ENCODE measurements at places on chromosomes 2 and 18.
A peak's percentile ranks its signal among the peaks of the same experiment; 100 is the strongest.

DNA sequence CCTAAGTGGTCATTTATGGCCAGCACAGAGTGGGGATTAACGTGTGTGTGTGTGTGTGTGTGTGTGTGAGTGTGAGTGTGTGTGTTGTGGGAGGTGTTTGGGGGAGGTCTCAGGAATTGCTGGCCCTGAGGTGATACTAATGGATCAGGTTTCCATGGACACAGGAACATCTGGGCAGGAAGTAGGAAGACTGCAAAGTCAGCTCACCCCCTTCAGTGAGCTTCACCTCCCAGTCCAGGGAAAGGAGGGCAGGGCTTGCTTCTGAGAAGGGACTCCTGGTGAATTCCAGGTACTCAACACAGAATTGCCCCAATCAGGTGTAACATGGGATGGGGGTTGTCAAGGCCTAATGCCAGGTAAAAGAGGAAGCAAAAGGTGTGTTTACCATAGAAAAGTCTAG is 30.3 kb upstream of the IL1R1 start:
- DNase-seq, result no peak

DNA sequence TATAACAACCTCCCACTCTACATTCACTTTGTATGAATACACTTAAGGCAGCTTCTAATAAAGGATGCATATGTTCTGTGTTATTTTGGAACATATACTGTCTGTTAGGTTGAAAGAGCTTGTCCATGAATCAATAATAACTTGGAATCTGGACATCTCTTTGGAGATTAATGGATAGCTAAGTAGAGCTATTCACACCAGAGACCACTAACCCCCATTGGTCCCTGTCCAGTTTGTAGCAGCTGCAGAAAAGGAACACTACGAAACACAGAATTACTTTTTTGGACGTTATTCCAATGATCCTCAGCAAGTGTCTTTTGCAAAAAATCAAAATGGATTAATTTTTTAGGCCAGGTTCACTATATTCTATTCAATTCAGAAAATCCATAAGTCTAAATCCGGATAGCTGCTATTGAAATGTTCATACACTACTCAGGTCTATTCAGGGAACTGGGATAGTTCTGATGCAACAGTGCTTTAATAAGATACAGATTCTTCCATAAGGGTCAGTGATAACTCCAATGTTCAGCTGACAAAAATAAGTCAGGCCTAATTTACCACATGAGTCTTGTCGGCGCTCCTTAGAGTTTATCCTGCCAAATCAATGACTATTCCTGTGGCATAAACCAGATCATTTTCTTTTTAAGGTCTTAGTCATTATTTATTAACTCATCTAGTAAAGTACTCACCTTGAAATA is 44.2 kb downstream of the NRXN1 start:
- DNase-seq, result no peak

DNA sequence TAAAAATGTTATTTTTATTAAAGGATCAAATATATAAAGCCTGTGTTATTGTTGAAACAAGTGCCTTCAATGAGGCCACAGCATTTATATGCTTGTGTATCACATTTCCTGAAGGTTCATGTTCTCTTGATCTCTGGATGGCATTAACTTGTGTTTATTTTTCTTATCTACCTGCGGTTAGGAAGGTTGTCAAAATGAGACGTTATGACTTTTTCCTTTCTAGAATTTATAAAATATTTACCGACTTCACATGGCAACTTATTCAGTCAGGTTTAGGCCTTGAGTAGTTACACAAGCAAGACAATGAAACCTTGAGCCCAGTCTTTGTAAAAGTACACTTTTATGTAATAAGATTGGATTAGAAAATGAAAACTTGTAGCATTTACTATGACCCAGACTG is 196.4 kb upstream of the ACVR2A start:
- DNase-seq, result no peak

DNA sequence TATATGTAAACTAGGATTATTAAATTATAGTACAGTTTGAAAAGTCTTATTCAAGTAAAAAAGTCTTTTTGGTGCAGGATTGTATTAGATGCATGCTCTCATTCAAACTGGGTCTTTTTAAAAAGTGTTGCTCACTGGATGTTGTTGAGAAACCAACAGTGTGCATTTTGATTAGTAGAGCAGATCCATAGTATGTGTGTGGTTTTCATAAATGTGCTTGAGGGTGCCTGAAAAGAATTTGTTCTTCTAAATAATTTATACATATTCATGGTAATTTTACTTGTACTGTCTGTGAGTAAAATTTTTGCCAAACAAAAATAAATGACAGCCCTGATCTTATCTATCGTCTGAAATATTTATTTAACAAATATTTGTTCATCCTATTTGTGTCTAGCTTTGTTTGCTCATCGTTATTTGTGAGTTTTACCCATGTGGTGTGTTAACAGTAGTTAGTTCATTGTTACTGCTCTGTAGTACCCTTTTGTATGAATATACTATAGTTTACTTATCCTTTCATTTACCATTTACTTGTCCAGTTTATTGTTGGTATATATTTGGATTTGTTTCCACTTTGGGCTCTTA is 50.4 kb downstream of the PTPN4 start:
- no peak for DNase-seq

DNA sequence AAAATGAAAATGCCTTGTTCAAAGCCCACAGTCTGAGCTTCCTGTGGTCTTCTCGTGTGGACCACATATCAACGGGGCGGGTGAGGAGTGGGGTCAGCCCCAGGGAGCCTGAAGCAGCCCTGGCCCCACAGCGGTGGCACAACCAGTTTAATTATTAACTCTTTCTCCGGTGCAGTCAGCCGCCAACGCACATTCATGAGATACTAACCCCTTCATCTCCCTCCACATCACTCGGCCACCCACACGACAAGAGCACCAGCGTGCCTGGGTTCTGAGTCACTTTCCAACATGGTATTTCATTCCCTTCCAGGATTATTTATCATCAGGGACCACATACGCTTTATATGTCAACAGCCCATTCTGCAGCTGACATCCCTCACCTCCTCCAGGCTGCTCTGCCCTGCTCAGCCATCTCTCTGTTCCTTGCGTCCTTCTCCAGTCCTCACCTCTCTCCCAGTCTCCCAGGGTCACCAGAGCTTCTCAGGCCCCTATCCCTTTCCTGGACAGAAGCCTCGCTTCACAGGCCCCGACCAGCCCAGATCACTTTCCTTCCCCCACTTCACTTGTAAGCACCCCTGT is 48.0 kb upstream of the ID2 start:
- no peak for DNase-seq

- no peak for DNase-seq
Measured at GRCh38 chr2:24515335-24515734, 24.3 kb downstream of the NCOA1 start.

- peak; percentile 13 for DNase-seq
Measured at GRCh38 chr18:44876024-44876423, 195.3 kb downstream of the SETBP1 start.

DNA sequence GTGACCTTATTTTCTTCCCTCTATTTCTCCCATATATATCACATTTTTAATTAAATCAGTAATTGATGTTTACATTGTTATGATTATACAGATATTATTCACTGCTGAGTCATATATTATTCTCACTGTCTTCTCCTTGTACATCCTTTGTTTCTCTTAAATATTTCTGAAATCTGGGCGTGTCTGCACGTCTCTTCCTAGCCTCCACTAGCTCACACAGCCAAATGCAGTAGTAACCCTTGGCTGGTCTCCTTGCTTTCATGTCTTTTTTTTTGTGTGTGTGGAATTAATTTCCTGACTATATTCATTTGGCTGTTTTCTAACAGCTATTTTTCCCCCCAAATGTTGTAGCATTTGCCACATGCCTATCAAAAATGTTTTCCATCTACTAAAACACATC is 15.8 kb downstream of the CCNYL1 start:
- DNase-seq, result no peak

GRCh38 chr2:202690321-202690900 is 55.6 kb downstream of the FAM117B start:
- no peak for DNase-seq

GRCh38 chr2:174442546-174443510 is 44.0 kb downstream of the GPR155 start:
- no peak for DNase-seq

- DNase-seq, result no peak
Measured at GRCh38 chr2:60215386-60215901, 338.0 kb downstream of the BCL11A start.

- DNase-seq, result no peak
Measured at GRCh38 chr2:102142829-102143449, 393 bp downstream of the IL1R1 start.

DNA sequence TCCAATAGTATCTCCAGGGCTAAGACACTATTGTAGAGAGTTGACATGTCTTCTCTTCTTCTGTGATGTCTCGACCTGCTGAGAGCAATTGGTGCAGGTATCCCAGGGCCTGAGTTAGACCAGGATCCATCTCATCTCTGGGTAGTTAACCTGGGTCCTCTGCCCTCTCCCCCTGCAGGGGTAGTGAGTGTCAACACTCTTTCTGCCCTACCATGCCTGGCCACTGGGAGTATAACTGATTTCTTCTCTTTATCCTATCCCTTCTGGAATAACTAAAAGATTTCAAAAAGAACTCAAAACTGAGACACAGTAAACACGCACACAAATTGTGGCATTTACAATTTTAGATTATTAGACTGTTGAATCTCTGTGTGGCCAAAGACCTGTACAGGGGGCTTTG is 20.8 kb upstream of the SIX3 start:
- no peak for DNase-seq

- DNase-seq, result no peak
Measured at GRCh38 chr2:162369551-162369950, 25.6 kb downstream of the GCA start.

GRCh38 chr18:76443519-76444445 is 51.3 kb downstream of the ZNF516 start:
- no peak for DNase-seq

GRCh38 chr18:44938720-44939665 is 258.3 kb downstream of the SETBP1 start:
- no peak for DNase-seq

DNA sequence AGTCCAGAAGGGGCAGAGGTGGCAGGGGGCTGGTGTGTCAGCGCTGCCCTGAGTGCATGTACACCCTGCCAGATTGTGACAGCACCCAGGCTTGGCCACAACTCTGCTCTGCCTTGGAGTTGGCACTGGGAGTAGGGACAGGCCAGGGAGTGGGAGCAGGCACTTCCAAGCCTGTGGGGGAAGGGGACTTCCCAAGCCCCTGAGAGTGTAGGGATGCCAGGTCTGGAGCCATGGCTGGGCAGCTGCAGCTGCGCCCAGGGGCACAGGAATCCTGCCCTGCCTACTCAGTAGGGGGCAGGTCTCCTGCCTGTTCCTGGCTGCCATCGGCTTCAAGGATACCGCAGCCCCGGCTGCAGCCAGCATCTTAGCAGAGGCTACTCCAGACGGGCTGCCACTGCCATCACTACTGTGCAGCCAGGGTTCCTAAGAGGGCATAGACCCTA is 109.4 kb downstream of the CALCRL start:
- DNase-seq, result no peak

- no peak for DNase-seq
Measured at GRCh38 chr2:204268971-204269370, 276.3 kb upstream of the PARD3B start.

DNA sequence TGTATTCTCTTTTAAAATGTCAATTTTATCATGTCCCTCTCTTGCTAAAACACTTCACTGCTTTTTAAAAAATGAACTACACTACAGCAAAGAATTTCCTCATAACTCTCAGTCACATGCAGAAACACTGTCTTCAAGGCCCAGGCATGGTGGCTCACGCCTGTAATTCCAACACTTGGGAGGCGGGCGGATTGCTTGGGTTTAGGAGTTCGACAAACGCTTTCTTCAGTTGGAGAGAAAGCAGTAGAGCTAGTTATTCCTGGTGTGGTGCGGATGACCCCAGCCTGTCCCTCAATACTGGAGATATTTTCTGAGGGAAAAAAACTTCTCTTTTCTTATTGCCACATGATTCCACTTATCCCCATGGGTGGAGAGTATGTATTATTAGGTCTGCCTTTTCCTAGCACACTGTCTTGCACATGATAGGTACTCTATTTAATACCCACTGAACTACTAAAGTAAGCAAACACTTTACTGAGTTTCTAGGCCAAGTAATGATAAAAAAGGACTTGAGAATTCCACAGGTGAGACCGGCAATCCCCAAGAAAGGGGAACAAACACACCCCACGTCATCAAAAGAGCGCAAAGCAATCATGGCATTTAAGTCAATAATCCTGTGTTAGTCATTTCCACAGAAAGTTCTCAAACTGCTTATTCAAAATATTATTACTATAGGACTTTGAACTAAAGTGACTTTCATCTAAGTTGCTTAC is 77.1 kb downstream of the SPIRE1 start:
- no peak for DNase-seq

GRCh38 chr18:6239716-6240115 is 175.0 kb downstream of the L3MBTL4 start:
- no peak for DNase-seq

DNA sequence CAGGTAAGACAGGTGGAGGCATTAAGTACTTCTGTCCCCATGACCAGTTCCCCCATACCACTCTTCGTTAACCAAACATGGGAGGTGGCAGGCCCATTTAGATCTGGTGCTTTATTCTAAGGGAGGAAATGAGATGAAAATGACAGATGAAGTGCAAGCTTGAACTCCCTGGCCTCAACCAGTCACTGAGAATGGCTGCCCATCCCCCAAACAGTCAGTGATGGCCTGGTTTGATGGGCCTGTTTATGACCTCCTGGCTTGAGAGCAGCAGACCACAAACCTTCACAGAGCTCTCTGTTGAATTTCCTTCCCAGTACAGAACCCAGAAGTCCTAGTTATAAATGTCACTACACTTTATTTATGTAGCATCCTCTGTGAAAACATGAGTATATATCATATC is 31.1 kb downstream of the EPAS1 start:
- DNase-seq, result no peak

- no peak for DNase-seq
Measured at GRCh38 chr2:181239201-181239799, 217.9 kb upstream of the ITGA4 start.

DNA sequence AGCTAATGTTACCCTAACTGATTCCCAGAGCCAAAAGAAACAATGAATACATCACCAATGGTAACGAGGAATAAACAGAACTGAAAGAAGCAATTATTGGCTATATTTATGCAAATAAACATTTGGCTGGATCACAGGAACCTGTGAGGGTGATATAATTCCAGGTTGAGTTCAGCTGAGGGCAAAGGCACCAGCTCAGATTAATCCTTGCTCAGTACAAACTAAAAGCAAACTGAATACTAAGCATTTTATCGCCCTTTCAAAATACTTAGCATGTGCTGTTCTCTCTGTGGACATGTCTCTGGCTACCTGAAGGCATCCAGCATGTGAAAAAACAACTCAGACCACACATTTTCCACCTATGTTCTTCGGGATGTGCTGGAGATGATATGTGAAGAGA is 791.7 kb downstream of the METTL4 start:
- DNase-seq, result peak; percentile 35

DNA sequence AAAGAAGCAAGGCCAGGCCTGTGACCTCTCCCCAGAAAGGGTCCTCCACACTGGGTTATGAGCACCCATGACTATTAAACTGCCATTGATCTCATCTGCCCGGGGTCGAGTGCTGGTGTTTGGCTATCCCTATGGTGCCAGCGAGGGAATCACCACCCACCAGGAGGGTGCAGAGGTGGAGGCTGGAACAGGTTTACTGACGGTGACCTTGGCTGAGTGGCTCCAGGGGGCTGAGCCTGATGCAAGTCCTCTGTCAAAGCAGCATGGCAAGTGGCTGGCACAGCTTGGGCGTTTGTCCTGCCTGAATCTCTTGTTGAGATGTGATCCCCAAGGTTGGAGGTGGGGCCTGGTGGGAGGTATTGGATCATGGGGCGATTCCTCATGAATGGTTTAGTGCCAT is 196.4 kb upstream of the HDAC4 start:
- no peak for DNase-seq

GRCh38 chr18:7383002-7383980 is 152.4 kb downstream of the LRRC30 start:
- DNase-seq, result no peak

Measured in COR-L47 (cell line).